ENCODE measurements at places on chromosomes 5 and 9. TPM values are rescaled to one million over a fixed set of nuclear protein-coding genes. Genes with fewer than 3 reads are reported as not detected.

The ENTPD2 gene
- total RNA-seq = 2.1 TPM

GRCh38 chr5:154606246-154606645 lies 128.2 kb upstream of the HAND1 start:
- DNase-seq = no peak

DNA sequence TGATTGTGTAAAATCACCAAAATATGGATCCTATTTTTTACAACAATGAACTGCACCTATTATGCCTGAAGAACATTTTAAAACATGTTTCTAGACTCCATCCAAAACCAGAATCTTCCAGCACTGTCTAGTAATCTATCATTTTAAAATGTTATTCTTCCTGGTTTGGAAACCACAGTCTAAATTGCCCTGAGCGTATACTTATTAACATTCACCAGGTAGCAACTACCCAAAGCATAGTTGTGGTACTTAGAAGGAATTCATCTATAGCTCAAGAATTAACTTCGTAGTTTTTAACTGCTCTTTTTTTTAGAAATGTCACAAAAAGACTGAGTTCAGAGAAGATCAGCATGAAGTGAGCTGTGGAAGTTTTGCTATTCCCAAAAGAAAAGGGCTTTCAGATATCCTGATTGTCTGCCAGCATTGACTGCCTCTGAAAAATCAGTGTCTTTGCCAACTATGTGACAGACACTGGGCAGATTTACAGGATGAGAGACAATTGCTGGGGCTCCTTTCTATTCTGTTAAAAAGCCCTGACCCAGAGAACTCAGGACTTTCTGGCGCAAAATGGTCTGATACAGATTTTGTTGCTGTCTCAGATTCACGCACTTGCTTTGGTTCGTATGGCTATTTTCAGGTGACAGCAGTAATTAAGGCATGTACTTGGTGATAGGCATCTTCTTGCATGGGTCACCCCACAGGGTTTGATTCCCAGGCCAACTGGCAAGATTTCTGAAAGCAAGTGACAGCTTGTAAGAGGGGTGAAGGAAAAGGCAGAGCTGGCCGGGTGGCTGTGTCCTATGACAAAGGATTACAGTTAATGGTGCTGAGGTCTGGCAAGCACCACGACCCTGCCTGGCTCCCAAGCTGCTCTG lies 152.5 kb upstream of the RAI14 start:
- DNase-seq = no peak

DNA sequence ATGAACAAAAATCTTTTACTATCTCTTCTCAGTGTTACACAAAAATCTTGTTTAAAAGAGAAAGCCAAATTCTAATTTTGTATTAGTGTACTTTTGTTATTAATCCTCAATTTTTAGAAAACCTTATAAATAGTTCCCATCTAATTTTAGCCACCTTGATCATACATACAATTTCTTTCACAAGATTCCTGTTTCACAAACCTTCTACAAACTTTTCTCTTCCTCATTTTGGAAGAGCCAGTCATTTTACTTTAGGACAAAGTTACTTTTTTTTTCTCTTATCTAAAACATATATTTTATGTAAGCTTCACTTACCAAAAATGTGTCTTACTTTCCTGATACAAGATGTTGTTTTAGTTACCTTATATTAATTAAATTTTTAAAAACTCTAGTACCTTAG lies 161.3 kb downstream of the YIPF5 start:
- DNase-seq = no peak

DNA sequence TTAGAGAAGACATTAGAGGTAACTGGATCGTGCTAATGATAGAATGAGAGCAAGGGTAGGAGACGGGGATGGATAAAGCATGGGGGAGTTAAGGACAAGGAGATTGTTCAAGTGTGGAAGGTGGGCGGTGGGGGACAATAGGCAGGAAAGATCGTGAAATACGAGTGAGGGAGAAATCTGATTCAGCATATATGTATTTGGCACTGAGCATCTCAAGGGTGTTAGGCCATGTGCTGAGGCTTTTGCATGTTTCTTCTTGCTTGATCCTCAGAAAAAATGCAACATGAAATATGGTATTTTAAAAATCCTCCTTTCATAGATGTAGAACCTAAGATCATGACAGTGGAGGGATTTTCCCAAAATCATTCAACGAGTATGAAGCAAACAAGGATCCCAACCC lies 240.5 kb downstream of the PAPPA start:
- no peak for DNase-seq

GRCh38 chr5:53031695-53032096 lies 42.5 kb downstream of the ITGA2 start:
- no peak for DNase-seq

The SUSD3 gene
- total RNA-seq = 3.6 TPM

DNA sequence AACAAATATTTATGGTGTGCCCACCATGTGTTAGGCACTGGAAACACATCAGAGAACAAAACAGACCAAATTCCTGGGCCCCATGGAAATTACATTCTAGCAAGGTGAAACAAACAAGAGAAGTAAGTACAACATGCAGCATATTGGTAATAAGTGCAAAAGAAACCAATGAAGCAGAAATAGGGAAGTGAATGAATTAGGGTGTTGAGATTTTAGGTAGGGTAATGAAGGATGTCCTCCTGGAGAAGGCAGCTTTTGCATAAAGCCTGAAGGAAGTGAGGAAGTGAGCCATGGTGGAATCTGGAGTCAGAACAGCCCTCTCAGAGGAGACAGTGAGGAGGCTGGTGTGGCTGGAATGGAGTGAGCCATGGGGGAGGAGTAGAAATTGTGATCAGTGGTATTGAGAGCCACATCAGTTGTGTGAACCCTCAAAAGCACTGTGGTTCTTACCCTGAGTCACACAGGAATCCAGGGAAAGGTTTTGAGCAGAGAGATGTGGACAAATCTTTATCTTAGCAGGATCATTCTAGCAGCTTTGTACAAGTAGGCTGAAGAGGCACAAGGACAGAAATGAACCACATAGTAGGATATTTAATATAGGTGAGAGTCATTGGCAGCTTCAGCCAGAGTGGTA lies 52.7 kb upstream of the ARL15 start:
- no peak for DNase-seq

The DND1 gene
- total RNA-seq = not detected

- DNase-seq = no peak
Measured at GRCh38 chr5:169946743-169947295, 33.5 kb downstream of the INSYN2B start.

The MYMK gene
- total RNA-seq = not detected

- DNase-seq = no peak
Measured at GRCh38 chr9:77523891-77524290, 124.2 kb downstream of the GNA14 start.

The VLDLR gene
- 10.2 TPM for total RNA-seq

GRCh38 chr9:38181866-38182265 lies 112.8 kb upstream of the SHB start:
- DNase-seq = no peak

The TNC gene
- total RNA-seq = 742 TPM

- no peak for DNase-seq
Measured at GRCh38 chr5:57581772-57582171, 99.2 kb upstream of the ACTBL2 start.

- DNase-seq = no peak
Measured at GRCh38 chr9:36441966-36442365, 41.9 kb upstream of the RNF38 start.

- DNase-seq = no peak
Measured at GRCh38 chr9:4065054-4065453, 234.8 kb downstream of the GLIS3 start.

The OLFM1 gene
- 13.3 TPM for total RNA-seq

DNA sequence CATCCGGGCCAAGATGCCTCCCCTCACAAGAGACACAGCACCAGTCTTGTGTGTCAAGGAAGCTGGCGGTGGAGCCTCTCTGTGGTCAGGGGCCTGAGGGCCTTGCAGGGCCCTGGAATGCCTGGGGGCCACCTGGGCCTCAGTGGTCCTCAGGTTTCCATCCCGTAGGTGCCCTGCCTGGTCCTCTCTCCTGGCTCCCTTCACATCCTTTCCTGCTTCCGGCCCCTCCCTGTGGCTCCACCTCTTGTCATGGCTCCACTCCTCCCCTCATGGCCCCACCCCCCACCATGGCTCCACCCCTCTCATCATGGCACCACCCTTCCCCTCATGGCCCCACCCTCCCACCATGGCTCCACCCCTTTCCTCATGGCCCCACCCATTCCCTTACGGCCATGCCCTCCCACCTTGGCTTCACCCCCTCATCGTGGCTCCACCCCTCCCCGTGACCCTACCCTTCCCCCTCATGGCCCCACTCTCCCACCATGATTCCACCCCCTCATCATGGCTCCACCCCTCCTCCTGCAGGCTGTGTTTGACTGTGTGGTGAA lies 175.8 kb downstream of the CACNA1B start:
- no peak for DNase-seq

DNA sequence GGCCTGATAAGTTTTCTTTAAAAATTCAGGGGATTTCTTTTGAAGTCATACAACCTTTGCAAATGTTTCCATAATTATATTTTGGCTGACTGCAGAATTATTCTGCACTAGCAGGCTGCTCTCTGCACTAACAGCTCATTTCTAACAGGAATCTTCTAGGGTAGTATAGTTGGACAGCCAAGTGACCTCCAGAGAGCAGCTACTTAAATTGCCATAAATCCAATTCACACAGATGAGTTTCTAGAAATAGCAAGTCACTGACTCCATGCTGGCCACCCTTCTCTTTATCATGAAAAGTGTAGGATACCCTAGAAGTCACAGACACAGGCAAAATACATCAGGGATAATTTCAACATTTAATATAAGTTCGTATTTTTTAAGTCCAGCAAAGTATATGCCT lies 110.9 kb upstream of the TARS1 start:
- no peak for DNase-seq

DNA sequence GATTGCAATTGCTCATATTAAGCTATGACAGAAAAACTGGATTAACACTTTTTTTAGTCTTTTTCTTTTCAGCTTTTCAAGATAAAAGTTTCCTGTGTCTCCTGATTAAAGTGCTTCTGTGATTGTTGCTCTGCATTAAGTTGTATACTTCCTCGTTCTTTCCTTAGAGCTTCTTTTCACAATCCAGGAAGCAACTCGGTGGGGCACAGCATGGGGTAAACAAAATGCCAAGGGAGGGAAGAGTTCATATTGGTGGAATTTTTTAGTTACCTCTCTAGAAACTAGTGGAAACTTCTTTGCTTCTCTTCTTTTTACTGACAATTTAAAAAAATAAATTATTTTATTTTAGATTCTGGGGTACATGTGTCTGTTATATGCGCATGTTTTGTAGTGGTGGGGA lies 37.8 kb upstream of the ARRDC3 start:
- DNase-seq = no peak

The CARD9 gene
- 2.1 TPM for total RNA-seq

The DEPDC1B gene
- 0.36 TPM for total RNA-seq

DNA sequence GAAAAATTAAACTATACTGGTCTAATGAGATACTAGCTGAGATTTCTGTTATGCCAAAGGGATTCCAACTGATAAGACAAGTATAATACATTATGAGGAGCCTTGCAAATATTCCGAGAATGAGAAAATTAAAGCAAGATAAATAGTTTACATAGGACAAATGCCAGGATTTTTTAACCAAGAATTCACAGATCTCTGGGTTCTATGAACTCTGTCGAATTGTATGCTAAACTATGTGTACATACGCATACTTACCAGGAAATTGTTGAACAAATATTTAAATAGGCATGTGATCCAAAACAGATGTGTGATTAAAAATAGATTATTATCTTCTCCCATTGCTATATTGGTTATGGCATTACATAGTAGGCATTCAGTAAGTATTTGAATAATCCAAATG lies 616.6 kb downstream of the GABRG2 start:
- no peak for DNase-seq

DNA sequence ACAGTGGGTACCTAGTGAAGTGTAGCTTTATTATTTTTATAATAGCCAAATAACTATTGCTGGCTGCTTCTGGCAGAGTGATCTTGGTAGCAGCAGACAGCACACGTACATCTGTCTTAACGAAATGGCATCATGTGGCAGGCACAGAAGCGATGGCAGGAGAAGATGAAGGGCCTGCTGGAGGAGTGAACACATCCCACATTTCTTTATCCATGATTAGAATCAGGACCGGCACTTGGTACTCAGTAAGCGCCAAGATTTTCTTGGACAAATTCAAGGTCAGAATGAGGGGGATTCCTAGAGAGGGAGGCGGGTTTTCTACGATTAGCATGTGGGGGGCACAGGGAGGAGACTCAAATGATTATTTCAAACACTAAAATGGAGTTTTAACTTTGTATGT lies 23.0 kb upstream of the ZNF366 start:
- no peak for DNase-seq

GRCh38 chr9:131839281-131840084 lies 99.6 kb upstream of the RAPGEF1 start:
- no peak for DNase-seq

DNA sequence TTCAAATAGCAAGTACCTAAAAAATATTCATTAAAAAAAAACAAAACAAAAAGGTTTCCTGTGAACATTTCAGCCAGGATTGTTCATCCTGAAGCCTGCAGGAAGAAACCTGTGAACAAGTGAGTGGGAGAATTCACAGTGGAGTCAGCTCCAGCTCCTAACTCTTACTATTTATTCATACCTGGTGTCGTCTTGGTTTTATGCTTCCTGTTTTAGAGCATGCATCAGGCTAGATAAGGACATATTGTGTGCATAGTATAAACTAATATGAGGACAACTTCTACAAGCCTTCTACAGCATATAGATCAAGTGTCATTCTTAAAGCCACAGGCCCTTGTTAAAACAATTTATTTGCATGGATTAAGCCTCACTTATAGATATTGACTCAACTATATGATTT lies 169.9 kb downstream of the EFNA5 start:
- DNase-seq = no peak

DNA sequence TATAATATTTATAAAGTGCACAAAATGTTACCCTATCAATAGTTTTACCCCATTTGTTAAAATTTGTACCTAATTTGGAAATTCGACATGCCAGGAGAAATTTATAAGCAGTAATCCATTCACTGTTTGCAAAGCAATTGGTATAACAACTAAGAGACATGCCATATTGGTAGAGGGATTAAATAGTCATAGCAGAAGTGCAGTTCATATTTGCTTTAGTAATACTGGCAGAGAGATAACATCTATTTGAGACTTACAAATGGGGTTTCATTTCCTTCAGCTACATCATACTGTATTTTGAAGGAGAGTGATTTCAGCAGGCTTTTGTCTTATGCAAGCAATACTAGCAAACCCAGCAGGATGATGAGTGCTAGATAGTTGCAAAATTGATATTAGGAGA lies 610.4 kb upstream of the CDH10 start:
- DNase-seq = no peak

The C8G gene
- not detected for total RNA-seq

The ORM1 gene
- total RNA-seq = not detected

GRCh38 chr5:115947260-115947659 lies 15.0 kb upstream of the LVRN start:
- DNase-seq = no peak

DNA sequence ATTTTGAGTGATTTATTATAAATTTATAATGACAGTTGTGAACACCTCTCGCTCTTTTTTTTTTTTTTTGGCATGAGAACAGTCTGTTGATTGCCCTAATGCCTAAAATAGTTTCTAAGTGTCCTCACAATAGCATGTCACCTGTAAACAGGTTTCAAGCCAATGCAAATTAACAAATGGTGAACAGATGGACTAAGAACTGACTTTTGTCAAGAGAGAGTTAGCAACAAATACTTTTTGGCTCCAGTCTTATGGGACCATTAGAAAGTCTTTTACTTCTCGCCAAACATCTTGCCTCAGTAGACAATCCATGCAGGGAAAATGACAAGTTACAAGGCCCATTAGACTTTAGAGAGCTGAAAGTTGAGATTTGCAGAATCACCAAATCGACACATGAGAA lies 67.8 kb downstream of the MED27 start:
- DNase-seq = no peak

All from sigmoid colon (tissue), 7 donors.